Central memory CD4-positive, alpha-beta T cell (primary cell): ENCODE measurements at places on chromosomes 2 and 18.

DNA sequence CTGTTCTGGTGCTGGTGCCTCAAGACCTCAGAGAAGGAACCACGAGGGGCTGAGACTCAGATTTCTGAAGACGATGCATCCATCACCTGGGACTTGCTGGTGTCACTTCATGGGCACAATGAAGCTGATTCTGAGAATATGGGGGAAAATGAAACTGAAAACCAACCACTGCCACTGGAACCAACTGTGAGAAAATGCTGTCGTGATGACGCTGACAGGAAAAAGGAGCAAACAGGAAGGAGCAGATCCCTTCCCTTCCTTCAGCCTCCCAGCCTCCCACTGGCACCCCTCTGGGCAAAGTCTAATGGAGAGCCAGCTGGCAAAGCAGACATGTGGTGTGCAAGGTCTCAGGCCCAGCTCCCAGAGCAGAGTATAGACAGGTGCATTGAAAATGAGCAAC is 109.7 kb downstream of the FOXI3 start:
- no peak for DNase-seq

- DNase-seq = no peak
These were observed 73.7 kb downstream of the CDK15 start for GRCh38 chr2:201879996-201880395.

GRCh38 chr2:797556-797955 is 120.3 kb upstream of the TMEM18 start:
- no peak for DNase-seq

GRCh38 chr2:105395691-105396090 is 3.2 kb downstream of the FHL2 start:
- DNase-seq = no peak

GRCh38 chr18:36828157-36828629 is 609 bp downstream of the TPGS2 start:
- peak; percentile 10 for DNase-seq

DNA sequence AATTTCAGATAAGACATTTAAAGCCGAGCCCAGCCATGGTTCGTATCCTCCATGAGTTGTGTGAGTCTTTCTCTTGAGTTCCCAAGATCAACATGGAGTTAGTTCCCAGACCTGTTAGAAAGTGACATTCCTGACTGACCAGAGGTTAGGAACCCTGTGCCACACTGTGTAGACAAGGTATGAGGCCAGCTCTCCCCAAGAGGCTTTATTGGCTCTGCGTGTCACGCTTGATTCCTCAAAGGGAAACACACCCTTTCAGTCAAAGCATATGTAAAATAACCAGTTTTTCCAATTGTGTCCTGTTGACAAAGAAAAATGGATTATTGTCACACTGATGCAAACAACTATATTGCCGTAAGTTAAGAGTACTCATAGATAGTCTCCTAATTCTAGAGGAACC is 1.2 kb downstream of the SULT1C3 start:
- no peak for DNase-seq

DNA sequence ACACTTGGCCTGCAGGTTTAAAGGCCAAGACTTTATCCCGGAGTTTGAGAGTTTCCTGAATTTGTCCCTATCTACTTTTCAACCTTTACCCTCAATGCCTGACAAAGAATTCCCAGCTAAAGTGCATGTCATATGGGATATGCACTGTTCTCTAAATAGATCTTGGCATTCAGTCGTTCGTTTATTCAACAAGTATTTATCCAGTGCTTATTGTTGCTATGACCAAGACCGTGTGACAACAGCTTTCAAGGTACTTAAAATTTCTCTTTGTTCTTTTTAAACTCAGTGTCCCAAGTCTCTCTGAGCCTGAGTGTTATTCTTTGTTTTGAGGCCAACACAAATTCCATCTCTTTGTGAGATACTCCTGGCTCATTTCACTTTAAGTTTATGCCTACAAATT is 133.4 kb downstream of the RGPD3 start:
- DNase-seq = no peak
